ENCODE measurements at places on chromosomes 16 and 17.
A peak's percentile ranks its signal among the peaks of the same experiment; 100 is the strongest.

- no peak for DNase-seq
Observed at GRCh38 chr16:20628213-20628612, 52.0 kb upstream of the ACSM2B start.

DNA sequence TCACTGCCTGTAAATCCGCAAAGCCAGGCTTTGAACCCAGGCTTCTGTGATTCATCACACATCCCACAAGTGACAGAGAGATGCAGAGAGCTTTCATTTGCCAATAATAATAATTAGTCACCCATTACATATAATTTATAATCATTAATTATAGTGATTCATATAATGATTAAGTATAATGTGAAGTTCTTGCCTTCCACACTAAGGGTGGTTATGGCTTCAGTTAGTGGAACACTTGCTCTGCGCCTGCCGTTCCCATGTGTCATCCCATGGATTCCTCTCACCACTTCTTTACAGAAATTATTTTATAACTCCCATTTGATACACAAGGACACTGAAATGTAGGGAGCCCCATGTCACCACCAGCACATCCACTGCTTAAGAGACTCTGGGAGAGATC lies 39.8 kb upstream of the XYLT1 start:
- no peak for DNase-seq

DNA sequence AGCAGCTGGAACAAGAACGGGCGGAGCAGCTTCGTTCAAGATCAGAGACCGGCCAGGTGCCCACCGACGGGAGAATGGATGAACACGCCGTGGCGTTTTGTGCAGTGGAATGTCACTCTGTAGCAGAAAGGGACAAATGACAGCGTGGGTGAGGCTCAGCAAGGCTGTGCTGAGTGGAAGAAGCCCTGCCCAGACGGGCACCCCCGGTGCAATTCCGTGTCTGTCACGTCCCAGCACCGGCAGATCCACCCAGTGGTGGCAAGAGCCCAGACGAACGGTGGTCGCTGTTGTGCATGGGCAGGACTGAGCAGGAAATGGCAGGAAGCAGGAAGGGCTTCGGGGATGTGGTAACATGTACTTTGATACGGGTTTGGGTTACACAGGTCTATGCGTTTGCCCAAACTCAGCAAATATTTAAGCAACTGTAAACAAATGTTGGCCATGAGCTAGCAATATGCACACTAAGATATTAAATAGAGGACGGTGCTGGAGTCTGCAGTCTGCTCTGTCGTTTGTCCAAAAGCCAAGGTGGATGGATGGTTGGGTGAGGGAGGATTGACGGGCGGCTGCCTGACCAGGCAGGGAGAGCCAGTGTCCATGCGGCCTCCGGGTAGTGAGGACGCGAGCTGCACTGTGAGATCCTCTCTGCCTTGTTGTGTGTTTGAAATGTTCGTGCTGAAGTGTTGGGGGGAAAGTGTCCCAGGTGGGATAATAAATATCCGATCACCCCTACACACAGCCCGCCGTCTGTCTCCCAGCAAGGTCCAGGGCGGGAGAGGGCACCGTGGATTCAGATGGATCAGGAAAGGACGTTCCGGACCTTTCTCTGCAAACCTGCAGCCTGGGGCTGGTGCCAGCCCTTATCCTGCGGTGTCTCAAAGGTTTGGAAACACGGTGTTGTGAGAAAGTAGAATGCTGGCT lies 48.4 kb downstream of the COX4I1 start:
- DNase-seq: no peak

- DNase-seq: no peak
Observed at GRCh38 chr16:49094471-49094870, 187.2 kb downstream of the CBLN1 start.

- no peak for DNase-seq
Observed at GRCh38 chr16:87006021-87006420, 311.2 kb downstream of the C16orf95 start.

- DNase-seq: no peak
Observed at GRCh38 chr17:15157051-15157450, 108.1 kb downstream of the PMP22 start.

DNA sequence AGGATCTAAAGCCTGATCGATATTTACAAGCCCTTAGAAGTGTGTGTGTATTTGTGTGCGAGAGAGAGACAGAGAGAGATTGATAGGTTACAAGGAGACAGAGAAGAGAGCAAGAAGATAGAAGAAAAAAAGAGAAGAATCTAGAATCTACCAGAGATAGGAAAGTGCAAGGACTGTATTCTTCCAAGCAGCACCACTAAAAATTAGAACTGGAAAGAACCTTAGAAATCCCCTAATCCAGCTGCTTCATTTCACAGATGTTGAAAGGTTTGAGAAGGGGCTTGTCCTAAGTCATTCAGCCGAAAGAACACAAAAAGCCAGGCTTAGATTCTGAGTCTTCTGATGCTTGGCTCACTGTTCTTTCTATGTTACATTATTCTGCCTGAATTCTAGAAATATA lies 92.2 kb downstream of the HS3ST3A1 start:
- no peak for DNase-seq

GRCh38 chr16:67174706-67175231 lies 4.4 kb downstream of the NOL3 start:
- no peak for DNase-seq

- DNase-seq: no peak
Observed at GRCh38 chr17:8918807-8919465, 46.6 kb downstream of the PIK3R5 start.

GRCh38 chr16:10878644-10879501 lies 1.9 kb downstream of the CIITA start:
- peak; percentile 60 for DNase-seq

- DNase-seq: no peak
Observed at GRCh38 chr16:70706948-70707465, 21.2 kb upstream of the MTSS2 start.

DNA sequence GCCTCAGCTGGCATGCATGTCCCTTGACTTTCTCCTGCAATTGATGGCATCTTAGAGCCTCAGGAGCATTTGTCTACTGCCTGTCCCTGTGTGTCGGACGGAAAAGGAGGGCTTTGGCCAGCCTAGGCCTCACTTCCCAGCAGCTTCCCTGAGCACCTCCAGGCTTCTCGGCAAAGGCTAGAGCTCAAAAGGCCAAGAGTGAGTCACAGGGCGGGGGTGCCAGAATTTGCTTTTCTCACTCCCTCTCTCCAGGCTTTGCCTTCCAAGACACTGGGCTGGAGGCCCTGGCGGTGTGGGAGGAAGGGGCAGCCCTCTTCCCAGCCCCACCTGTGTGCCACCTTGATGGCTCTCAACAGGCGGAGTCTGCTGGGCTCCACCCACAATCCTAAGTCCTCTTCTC lies 107.3 kb upstream of the MAF start:
- no peak for DNase-seq

DNA sequence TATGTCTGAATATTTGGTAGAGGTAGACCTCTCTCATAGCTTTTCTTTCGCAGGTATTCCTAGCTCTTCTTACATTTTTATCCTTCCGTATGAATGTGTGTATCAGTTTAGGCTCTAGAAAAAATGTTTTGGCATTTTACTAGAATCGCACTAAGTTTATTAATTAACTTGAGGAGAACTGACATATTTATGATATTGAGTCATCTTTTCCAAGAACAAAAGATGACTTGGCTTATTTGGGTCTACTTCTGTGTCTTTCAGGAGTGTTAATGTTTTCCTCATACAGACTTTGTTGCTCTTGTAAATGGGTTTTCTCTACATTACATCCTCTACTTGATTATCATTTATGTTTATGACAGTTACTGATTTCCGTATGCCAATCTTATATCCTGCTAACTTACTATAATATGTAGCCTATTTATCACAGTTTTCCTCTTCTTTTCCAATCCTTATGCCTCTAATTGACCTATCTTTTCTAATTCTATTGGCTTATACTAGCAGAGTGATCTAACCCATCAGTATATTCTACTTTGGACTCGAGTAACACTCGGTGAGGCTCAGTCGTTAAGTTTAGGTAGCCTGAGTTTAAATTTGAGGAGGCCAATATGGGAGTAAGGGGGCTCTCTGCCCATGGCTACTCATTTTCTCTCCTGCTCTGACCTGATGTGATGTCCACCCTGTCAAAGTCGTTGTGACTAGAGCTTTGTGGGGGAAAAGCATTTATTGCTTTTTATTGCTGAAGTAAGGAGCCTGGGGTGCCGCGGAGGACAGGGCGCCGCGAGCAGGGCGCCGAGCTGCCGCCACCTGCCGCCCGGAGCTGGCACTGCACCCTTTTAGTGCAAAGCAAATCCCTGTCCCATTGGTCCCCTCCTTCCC lies 20.0 kb downstream of the ST6GALNAC1 start:
- DNase-seq: peak; percentile 70

GRCh38 chr17:68107373-68107772 lies 71.8 kb downstream of the KPNA2 start:
- no peak for DNase-seq

GRCh38 chr17:9465210-9465921 lies 110.3 kb downstream of the STX8 start:
- no peak for DNase-seq

DNA sequence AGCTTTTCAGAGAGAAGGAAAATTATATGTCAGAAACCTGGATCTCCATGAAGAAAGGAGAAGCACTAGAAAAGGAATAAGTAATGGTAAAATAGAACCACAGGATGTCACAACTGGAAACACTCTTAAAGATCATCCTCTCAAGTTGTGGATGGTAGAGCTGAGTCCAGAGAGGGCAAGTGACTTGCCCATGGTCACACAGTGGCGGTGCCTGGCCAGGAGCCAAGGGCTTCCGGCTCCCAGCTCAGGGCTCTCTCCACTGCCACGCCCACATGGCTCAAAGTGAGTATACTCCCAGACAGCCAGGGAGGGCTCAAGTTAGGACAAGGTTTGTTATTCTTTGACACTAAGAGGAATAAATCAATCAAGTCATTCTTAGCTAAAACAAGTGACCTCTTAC lies 159.8 kb downstream of the COPRS start:
- DNase-seq: no peak

DNA sequence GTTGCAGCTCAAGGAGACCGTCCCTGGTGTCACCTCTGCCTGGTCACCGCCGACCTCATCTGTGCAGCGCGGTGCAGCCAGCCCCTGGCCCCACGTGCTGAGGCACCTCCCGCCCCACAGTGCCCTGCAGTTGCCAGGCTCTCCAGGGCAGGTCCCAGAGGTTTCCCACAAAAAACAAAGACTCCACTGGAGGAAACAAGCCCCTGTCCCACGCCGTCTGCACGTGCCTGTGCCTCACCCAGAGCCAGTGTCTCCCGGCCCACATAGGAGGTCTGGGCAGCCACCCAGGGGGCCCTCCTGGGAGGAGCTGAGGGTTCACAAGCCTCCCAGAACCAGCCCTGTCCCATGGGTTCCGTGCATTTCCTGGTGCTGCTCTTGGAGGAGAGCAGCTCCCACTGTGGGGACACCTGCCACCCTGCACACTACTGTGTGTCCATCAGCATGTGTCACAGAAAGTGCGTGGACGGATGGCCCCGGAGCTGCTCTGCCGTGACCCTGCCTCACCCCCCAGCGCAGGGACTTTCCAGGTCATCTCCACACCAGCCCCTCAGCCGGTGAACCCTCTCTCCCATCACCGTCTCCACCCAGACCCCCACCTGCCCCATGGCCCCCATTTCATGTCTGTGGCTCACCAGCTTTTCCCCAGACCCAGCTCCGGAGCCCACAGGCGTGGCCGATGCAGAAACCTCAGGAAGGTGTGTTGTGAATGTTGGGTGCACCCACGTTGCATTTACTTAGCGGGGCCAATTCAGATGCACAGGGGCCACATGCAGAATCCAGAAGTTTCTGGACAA lies 17.0 kb upstream of the CDH15 start:
- no peak for DNase-seq

- DNase-seq: no peak
Observed at GRCh38 chr17:78774453-78774852, 7.6 kb downstream of the CYTH1 start.

GRCh38 chr17:4584101-4584916 lies at the start of gene SMTNL2:
TSS of gene SMTNL2 (plus strand) at chr17:4584529. CDS start at chr17:4584606, 77 bp downstream.
- no peak for DNase-seq

DNA sequence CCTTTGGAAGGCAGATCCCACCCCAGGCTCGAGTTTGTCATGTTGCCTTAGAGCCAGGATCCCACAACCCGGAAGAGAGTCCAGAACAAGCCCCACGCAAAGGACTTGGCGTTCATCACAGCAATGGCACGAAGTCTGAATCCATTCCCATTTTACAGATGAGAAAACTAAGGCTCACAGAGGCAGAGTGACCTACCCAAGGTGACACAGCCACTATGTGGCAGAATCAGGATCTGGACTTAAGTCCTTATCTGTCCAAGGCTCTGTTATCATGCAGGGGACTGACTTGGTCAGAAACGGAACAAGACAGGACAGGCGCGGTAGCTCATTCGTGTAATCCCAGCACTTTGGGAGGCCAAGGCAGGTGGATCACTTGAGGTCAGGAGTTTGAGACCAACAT lies 86.5 kb downstream of the GSG1L start:
- DNase-seq: no peak

- DNase-seq: no peak
Observed at GRCh38 chr16:55690841-55691240, 35.1 kb downstream of the SLC6A2 start.

GRCh38 chr17:15888436-15888835 lies 56.5 kb upstream of the ADORA2B start:
- no peak for DNase-seq

DNA sequence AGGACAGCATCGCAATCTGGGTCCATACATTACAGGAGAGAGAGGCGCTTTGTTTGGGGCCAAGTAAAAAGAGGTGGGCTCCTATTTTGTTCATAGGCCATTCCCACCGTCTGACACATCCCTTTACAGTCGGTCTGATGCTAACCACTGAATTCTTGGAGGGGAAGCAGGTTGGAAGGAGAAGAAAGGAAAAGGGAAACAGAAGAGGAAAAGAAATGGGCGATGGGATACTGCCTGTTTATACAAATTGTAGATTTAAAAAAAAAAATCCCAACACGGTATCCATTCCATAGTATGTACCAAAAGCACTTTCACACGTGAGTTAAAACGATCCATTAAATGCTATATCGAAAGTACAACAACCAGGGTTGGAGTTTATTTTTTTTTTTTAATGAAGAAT lies 4.0 kb upstream of the ZFHX3 start:
- no peak for DNase-seq

DNA sequence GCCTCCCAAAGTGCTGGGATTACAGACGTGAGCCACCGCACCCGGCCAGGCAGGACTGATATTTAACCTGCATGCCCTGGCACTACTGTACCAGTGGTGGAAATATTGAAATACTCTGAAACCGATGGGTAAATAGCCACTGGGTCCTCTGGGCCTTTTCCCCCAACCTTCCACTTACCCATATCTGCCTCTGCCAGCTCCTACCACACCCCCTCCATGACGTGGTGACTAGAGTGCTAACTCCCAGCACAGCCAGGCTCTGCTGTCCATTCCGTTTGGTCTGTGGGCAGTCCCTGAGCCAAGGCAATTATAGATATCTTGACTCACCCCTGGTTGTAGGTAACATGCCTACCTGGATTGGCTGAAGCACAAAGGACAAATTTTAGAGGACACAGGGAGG lies 187.8 kb downstream of the PRKCB start:
- DNase-seq: no peak

Measured in naive B cell (primary cell).